ENCODE measurements at places on chromosomes 2 and 18.
A peak's percentile ranks its signal among the peaks of the same experiment; 100 is the strongest.

DNA sequence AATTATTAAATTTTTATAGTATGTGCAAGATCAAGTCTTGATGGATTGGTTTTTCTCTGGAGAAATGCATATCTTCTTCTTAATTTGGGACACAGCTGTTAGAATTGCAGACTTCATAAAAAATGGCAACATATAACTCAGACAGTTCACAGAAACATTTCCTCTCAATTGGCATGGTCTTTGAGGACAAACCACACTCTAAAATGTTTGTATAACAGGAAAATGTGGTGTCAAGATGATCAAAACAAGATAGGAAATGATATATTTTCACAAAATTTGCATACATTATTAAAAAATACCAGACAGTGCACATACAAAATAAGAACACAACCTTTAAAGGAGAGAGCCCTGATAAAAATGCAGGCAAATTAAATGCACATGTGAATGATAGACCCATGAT, 63.9 kb downstream of the ICOS start:
- no peak for DNase-seq

DNA sequence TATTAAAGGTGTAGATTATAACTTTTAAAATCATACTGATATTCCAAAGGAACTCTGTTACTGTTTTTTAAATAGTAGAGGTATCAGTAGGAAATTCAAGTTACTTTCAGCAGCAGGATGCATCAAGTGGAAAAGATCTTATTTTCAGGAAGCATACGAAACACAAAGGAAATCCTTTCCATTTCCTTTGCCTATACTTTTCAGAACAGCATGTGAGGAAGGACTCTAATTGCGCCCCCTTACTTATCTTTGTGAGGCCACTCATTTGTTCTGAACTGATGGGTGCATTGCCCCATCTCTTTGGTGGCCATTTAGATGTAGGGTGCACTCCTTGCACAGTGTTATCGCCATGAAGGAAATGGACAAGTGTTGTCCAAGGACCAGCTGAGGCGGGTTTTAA, 145.3 kb downstream of the BABAM2 start:
- no peak for DNase-seq

DNA sequence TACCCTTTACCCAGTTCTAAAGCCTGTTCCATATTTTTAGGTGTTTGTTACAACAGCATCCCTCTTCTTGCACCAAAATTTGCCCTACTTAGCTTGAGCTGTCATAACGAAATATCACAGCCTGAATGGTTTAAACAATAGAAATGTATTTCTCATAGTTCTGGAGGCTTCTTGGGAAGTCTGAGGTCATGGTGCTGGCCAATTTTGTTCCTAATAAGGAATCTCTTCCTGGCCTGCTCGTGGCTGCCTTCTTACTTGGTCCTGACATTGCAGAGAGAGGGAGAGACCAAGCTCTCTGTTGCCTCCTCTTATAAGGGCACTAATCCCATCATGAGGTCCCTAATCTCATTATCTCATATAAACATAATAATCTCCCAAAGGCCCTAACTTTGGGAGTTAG, 267.8 kb downstream of the PID1 start:
- no peak for DNase-seq

DNA sequence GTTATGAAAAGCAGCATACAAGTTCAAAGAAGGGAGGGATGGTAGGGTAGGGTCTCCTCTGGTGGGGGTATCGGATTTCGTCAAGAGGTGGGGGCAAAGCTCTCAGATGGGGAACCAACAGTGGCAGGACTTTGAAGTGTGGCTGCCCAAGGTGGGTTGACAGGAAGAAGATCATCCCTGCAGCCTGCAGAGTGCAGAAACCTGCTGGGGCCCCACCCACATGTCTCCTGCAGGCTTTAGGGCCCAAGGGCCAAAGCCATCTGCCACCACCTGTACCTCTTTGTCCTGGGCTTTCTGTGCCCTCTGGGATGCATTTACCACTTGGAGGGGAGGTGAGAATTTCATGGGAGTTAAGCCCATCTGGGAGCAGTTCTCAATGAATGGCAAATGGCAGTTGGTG, 42.7 kb downstream of the KCNF1 start:
- no peak for DNase-seq

DNA sequence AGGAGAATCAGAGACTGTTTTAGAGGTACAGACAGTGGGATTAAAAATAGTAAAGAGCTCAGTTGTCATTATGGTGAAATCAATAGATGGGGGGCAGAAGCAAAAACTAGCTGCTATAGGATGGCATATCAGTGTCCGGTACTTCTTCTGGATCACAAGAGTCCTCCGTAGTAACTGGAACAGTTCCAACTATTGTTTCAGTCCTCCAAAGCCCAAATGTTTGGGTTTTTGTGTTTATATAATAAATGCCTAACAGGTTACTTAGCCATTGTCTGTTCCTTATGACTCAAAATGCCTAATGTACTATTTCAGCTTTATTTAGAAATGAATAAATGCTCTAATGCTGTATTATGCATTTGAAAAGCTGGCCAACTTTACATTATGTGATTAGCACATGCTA, 401.2 kb downstream of the PTH2R start:
- no peak for DNase-seq

DNA sequence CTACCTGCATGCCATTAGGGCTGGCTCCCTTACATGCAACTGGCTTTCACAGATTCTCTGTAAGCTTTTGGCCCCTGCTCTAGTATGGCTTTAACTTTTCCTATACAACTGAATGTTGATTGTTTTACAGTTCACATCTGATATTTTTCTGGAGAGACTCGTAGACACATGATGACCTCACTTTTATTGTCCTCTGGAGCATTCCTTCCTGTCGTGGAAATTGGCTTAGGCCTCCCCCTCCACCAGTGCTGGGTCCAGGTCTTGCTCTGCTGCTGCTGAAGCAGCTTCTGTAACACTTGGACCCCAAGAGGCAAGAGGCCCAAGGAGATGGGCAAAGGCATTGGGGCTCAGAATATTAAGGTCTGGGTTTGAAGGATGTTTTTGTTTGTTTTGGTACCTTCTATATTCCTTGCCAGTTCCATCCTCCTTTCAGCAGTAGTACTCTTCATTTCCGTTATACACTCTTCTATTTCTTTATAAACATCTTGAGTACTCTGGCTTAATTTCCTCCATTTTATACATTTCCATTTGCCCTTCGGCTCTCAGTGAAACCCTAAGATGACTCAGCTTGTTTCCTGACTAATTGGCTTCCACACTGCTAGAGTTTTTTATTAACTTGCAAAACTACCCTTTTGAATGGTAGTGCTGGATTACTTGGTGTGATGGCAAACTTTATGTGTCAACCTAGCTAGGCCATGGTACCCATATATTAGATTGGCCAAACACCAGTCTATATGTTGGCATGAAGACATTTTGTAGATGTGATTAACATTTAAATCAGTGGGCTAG, 219.8 kb downstream of the CDCA7 start:
- no peak for DNase-seq

- DNase-seq: no peak
Measured at GRCh38 chr2:191274413-191274815, 29.2 kb downstream of the MYO1B start.

DNA sequence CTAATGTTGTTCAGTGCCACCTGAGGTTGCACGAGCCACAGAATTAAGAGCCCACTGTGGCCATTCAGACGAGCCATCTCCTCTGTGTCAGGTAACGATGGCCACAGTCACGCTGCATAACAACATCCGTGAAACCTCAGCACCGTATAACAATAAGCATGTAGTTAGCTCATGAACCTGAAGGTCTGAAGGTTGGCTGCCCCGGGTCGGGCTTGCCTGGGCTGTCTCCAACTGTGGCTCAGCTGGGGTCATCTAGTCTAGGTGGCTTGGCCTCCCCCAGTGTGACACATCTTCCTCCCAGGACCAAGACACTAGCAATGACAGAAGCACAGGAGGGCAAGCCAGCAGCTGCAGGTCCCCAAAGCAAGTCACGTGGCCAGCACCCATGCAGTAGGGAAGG, 258.0 kb downstream of the GLI2 start:
- DNase-seq: no peak

DNA sequence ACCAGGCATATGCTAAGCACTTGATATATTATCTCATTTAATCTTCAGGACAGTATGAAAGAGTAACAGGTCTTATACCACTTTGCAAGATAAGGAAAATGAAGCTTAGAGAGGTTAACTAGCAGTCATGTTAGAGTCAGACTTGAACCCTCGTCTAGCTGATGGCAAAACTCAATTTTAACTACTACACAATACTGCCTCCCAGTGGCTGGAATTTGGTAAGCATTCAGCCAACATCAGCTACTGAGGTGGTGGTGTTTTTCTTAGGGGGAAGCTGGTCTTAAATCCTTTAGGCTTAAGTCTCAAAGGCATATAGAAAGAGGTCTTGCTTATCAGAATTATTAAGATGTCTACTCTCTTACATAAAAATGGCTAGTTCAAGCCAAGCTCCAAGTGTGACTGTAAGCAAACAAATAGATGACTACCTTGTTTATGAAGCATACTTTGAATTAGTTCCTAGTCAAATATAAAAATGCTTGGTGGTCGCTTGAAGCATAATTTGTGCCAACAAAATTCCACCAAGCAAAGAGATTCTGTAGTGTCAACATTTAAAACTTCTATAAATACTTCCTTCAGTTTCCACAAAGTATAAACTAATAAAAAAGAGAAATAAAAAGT, 325.4 kb upstream of the FIGN start:
- DNase-seq: peak; percentile 27

GRCh38 chr2:239326831-239327535, 73.8 kb downstream of the HDAC4 start:
- peak; percentile 75 for DNase-seq

DNA sequence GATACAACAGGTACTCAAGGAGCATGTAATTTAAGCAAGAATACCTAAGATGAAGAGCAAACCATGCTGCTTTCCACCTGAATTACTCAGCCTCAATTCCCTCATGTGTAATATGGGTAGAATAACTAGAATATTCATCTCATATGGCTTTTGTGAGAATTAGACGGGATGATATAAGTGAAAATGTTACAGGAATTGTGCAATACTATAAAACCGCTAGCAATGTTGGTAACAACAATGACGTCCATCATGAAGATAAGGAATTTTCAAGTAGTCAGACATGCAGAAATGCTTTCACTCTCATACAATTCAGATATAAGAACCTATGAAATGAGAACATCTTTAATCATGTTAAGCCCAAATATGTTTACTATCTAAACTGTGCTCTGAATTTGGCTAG, 2106.6 kb upstream of the CELF4 start:
- no peak for DNase-seq

Data from GM13977 (cell line).